ENCODE measurements at places on chromosomes 3 and 15. TPM values are rescaled to one million over a fixed set of nuclear protein-coding genes. Genes with fewer than 3 reads are reported as not detected.

Gene DLL4
- 9.4 TPM for total RNA-seq

Gene TMEM40
- total RNA-seq = not detected

Gene CRYGS
- total RNA-seq = 2.9 TPM

GRCh38 chr3:73624821-73625665 is at the start of gene PDZRN3:
PDZRN3 (minus strand) TSS chr3:73624941.
- H3K27ac ChIP-seq = peak within 1 kb of the TSS; percentile 61
- no peaks in the 10 kb centered on the region for H3K27me3 ChIP-seq
- DNase-seq = peak; percentile 91
- no peaks in the 10 kb centered on the region for H3K36me3 ChIP-seq
- H3K4me3 ChIP-seq = peak within 1 kb of the TSS; percentile 69

GRCh38 chr3:149621218-149622005 is 36.4 kb downstream of the WWTR1 start:
- no peak overlapping the region for H3K27ac ChIP-seq
- no peaks in the 10 kb centered on the region for H3K4me1 ChIP-seq
- no peak overlapping the region for H3K4me3 ChIP-seq
- H3K27me3 ChIP-seq = no peaks in the 10 kb centered on the region
- DNase-seq = no peak

DNA sequence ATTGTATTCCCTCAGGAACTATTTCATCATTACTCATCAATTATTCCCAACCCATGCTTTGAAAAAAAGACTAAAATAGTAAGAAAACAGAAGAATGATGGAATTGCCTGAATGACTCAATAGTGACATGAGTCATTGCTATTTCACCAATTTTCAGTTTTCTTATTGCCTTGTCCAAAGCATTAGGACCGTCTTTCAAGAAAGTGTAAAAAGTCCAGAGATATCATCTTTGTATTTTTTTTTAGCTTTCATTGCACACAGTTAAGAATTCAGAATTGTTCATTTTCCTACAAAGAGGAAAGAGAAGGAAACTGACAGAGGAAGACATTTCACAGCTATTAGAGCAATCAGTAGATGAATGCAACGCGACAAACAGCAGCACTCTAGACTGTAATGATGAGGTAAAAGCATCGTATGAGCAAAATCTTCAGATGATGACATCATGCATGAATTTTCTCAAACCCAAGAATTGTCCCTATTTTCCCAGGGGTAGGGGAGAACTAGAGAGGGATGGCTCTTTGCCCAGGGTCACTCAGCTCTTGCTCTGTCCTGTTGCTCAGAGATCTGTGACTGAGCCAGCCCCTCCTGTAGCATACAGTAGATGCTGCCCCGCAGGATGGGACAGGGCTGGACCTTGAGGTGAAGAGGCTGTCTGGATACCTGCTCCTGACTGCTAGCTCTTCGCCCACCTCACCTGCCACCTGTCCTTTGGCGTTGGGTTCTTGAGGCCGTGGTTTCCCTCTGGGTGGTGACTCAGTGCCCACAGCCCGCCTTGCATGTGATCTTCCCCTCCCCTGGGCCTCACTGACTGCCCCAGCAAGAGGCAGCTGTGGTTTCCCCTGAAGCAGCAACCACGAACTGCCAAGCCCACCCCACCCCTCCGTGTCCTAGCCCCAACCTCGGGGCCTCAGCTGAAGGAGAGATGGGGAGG is 84.8 kb downstream of the PPCDC start:
- peaks cover 6% of the 10 kb centered on the region for H3K4me1 ChIP-seq
- no peaks in the 10 kb centered on the region for H3K36me3 ChIP-seq
- H3K27ac ChIP-seq = no peak overlapping the region
- no peak for DNase-seq

Gene CPB1
- total RNA-seq = 0.41 TPM

GRCh38 chr15:68354923-68355322 is 77.0 kb downstream of the ITGA11 start:
- no peak overlapping the region for H3K4me3 ChIP-seq
- H3K27me3 ChIP-seq = no peaks in the 10 kb centered on the region
- no peak for DNase-seq
- no peaks in the 10 kb centered on the region for H3K36me3 ChIP-seq
- H3K27ac ChIP-seq = no peak overlapping the region

GRCh38 chr15:36879568-36880222 is 220.7 kb downstream of the MEIS2 start:
- H3K36me3 ChIP-seq = no peaks in the 10 kb centered on the region
- H3K27me3 ChIP-seq = peaks cover 15% of the 10 kb centered on the region
- no peak overlapping the region for H3K4me3 ChIP-seq
- DNase-seq = no peak
- H3K4me1 ChIP-seq = no peaks in the 10 kb centered on the region
- no peak overlapping the region for H3K27ac ChIP-seq

Gene ZNF80
- total RNA-seq = 0.28 TPM

GRCh38 chr15:94367726-94368535 is 136.6 kb downstream of the MCTP2 start:
- DNase-seq = no peak
- no peaks in the 10 kb centered on the region for H3K4me1 ChIP-seq
- no peaks in the 10 kb centered on the region for H3K27me3 ChIP-seq

DNA sequence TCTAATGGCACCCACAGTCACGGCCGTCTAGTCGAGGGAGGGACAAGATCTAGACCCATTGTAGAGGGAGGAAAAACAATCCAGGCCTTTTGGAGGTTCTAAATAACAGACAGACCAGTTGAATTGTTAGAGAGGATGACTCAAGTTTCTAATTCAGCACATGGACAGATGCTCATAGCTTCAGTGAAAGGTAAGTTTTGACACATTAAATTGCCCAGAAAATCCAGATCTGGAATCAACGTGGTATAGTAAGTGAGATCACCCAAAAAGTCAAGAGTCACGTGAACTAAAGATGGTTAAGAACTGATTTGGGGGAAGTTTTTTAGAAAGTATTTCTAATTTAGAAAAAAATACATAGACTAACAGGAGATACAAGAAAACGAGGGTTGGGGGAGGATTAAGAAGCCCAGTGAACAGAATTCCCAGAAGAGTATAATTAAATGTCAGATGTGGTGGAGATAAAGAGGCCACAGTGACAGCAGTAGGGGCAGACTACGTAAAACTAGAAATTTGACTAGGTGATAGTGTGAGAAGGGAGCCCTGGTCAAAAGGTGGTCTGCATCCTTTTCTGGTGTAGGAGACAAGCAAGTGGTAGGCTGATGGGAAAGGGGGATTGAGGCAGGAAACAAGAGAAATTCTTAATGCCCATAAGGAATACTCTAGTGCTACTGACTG is 47.1 kb downstream of the CAPN7 start:
- no peak overlapping the region for H3K27ac ChIP-seq
- no peaks in the 10 kb centered on the region for H3K4me1 ChIP-seq
- H3K36me3 ChIP-seq = peaks cover 2% of the 10 kb centered on the region

Gene GPR171
- 4.9 TPM for total RNA-seq

Gene KLHL18
- total RNA-seq = 31.1 TPM
